Right cardiac atrium (tissue), 5 donors: ENCODE measurements at places on chromosomes 6 and 20. TPM values are rescaled to one million over a fixed set of nuclear protein-coding genes. Genes with fewer than 3 reads are reported as not detected.

DNA sequence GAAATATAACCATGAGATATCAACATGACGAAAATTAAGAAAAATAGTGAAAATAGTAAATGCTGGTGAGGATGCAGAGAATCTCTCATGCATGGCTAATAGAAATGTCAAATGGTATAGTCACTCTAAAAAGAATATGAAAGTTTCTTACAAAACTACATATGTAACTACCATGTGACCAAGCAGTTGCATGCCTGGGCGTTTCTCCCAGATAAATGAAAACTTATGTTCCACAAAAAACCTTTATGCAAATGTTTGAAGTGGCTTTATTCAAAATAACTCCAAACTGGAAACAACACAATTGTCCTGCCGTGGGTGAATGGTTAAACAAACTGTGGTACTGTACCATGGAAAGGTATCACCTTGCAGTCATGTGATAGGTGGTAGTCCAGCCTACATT lies 112.4 kb downstream of the HDGFL1 start:
- no peak for DNase-seq

DNA sequence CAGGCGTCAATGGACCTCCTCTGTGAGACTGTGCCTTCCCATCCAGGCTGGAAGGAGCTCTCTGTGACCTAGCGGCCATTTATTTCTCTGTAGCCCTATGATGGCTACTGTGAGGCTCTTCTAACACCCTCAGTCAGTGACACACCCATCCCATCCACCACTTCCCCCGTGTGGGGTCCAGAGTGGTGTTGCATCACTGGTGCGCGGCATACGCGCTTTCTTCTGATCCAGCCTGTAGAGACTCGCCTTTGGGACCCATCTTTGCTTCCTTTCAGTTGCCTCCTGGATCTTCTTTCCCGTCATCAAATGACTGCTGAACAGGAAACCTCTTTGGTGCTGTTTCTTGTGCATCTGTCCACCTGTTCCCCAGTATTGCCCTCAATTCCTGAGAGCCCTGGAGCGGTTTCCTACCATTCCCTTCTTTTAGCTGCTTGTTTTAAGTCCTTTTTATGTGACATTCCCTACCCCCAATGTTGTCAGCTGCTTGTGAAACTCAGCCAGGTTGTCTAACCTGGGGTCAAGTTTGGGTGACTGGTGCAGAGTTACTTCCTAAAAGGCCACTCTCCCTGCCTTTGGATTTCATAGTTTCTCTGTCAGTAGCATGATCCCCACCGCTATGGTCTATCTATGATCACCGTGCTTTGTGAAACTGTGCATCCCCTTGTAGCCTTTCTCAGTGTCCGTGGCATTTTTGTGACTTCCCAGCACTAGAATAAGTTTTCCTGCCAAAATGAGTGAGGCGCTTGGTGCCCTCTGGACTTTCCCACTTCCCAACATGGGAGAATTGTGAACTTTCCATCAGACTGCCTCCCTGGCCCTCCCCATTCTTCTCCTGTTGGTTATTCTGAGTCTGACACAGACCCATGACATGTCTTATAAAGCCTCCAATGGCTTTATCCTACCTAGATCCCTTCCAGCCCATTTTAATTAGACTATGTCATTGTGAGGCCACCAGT lies 5.7 kb downstream of the PRR3 start:
- DNase-seq, result no peak

- DNase-seq, result no peak
Measured at GRCh38 chr6:144581812-144582537, 296.8 kb downstream of the UTRN start.

DNA sequence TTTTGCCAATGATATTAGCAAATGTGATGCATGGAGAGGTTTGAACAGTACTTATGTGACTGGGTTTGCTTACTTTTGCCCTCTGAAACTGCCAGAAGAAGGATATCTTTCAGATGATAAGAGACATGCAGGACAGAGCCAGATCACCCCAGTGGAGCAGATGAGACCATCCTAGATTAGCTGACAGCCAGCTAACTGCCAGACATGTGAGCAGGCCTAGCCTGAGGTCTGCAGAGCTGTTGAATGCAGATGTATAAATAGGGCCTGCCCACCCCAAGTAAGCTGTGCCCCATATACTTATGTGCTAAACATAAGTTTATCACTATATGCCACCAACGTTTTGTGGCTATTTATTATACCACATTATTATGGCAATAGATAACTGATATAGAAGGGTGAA lies 5.9 kb downstream of the ZSCAN31 start:
- no peak for DNase-seq

The EYS gene
- 0.02 TPM for polyA plus RNA-seq

- no peak for DNase-seq
Measured at GRCh38 chr6:20678831-20679352, 144.6 kb downstream of the CDKAL1 start.

DNA sequence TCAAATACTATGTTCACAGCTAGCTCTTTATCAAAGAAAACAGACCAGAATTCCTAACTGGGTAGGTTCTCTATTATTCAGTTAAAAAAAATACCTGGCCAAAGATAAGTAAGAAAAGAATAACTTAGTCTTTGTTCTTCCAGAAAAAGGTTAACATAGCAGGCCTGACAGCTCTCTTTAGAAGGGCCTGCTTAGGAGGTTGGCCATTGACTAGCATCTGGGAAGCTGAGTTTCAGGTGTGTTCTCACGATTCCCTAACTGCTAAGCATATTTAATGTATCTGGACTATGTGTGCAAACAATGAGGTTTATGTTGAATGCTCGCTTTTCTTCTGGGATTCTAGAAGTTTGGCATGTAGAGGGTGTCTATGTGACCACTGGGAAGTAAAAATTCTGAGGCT lies 618.9 kb downstream of the HACE1 start:
- DNase-seq, result no peak

DNA sequence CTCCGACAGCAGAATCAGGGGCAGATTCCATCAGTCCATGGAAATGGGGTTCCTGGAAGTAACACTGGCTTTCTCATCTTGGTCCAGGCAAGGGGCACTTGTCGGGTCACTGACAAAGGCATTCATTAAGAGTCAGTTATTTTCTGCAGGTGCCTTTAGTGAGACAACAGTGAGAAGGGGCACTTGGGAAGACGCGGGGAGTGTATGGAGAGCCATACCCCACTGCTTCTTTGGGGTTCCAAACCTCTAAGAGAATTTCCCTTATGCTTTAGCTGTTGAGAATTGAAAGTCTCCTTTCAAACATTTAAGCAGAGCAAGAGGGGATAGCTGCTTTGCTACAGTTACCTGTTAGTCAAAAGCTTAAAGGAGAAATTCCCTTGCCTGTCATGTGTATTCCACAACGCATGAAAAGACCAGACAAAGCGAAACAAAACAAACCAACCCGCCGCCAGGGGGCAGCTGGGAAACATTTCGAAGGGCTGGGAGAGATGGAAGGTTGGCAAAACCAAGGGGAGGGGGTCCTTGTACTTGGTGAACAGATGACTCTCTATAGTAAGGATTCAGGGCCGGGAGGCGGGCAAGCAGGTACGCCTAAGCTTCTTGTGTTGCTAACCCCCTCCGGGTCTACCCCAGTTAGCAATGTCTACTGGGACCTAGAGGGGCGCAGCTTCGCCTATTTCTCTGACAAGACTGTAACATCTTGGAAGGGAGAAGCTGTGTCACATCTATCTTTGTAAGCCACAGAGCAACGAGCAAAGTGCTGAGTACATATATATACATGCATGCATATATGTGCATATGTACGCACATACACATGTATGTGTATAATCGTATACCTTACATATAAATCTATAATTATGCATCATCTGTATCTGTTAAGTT lies 474.9 kb upstream of the AGPAT4 start:
- DNase-seq, result peak; percentile 47

GRCh38 chr6:35580836-35581235 lies 68.1 kb upstream of the TULP1 start:
- DNase-seq, result no peak

DNA sequence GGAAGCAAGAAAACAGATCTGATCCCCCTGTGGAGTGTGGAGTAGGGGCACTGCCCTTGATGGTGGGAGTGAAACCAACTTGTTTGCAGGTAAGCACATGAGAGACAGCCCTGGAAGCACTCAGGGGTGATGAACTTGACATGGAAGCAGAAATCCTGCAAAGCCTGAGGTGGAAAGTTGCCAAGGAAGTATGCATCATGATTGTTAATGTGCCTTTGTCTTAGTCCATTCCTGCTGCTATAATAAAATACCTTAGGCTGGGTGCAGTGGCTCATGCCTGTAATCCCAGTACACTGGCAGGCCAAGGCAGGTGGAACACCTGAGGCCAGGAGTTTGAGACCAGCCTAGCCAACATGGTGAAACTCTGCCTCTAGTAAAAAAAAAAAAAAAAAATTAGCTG lies 40.2 kb upstream of the IFNGR1 start:
- DNase-seq, result no peak

The CLDN20 gene
- not detected for polyA plus RNA-seq
